ENCODE measurements at places on chromosomes 6 and 20. TPM values are rescaled to one million over a fixed set of nuclear protein-coding genes. Genes with fewer than 3 reads are reported as not detected.

Gene PPP1R3G
- 0.39 TPM for polyA plus RNA-seq

Gene RIPOR2
- 36.3 TPM for polyA plus RNA-seq

Gene TAGAP
- not detected for polyA plus RNA-seq

Gene CPNE5
- polyA plus RNA-seq: 0.10 TPM

Gene BHLHE23
- polyA plus RNA-seq: not detected

Gene OPN5
- not detected for polyA plus RNA-seq

Gene TMEM217
- 3.1 TPM for polyA plus RNA-seq
